ENCODE measurements at places on chromosomes 7 and 10.

GRCh38 chr7:105673367-105674084 is 92.2 kb upstream of the EFCAB10 start:
- ATAC-seq: no peak

GRCh38 chr10:127827354-127828140 is 65.2 kb downstream of the CLRN3 start:
- ATAC-seq: no peak

- ATAC-seq: no peak
Observed at GRCh38 chr7:30789334-30789711, 18.1 kb downstream of the MINDY4 start.

DNA sequence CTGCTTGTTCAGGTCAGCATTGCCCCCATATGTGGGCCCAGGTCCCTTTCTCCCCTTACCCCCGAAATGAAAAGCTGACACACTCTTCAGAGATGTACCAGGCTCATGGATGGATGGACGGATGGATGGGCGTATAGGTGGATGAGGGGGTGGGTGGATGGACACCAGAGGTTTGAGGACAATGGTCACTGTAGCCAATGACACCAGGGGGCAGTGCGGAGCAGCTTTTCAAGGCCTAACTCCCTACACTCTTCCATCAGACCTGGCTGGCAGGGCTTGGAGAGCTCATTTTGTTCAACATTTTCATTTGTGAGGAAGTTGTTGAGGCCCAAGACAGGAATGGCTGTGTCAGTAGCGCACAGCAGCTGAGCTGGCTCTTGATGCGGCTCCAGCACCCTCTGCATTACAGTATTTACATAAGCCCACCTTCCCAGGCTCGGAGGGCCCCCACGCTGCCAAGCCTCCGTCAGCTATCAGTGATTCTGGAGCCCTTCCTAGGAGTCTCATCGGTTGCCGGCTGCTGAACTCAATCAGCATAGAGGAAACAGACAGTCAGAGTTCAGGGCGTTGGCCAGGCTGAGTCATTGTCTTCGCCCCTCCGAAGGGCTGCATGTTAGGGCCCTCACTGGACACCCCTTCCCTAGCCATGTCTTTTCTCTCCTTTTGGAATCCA is 11.6 kb upstream of the FFAR4 start:
- ATAC-seq: no peak
